ENCODE measurements at places on chromosomes 3 and 15.
A peak's percentile ranks its signal among the peaks of the same experiment; 100 is the strongest.

DNA sequence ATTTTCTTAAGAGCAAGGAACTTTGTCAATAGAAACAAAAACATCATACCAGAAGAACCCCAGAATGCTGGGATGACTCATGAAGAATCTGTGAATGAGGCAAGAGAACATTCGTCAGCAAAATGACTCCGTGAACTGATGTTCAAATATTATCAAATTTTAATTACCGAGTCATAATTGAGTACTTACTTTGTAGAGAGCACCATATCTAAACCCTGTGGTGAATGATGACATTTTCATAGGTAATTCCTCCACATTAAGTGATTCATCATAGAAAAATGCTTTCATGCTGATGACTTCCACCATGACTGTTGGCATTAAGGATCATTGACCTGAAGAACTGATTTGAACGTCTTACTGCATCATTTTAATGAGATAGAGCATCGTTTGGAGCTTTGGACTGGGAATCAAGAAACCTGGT lies 56.3 kb downstream of the PPARG start:
- peak; percentile 29 for DNase-seq

DNA sequence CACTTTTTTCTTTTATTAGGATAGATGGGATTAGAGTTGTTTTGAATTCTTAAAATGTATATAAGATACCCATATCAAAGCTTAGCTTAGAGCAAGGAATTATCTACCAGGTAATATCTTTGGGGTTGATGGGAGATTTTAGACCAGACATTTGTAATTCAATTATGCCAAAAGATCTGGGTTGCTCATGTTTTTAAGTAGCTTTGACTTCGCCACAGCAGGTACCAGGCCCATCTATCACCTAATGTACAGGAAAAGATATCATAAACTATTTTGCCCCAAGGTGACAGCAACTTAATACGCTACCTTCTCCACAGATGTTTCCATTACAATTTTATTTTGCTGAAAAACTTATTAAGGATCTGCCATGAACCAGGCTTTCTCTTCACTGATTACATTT lies 514.6 kb upstream of the ADAMTS9 start:
- no peak for DNase-seq

- no peak for DNase-seq
These were observed 45.5 kb downstream of the PPM1L start for GRCh38 chr3:160801386-160802118.

GRCh38 chr3:15217011-15217671 lies 11.1 kb downstream of the CAPN7 start:
- DNase-seq, result no peak

GRCh38 chr15:54820098-54820497 lies 376.6 kb downstream of the RSL24D1 start:
- no peak for DNase-seq
